T-helper 17 cell (primary cell): ENCODE measurements at places on chromosomes 13 and 19.

DNA sequence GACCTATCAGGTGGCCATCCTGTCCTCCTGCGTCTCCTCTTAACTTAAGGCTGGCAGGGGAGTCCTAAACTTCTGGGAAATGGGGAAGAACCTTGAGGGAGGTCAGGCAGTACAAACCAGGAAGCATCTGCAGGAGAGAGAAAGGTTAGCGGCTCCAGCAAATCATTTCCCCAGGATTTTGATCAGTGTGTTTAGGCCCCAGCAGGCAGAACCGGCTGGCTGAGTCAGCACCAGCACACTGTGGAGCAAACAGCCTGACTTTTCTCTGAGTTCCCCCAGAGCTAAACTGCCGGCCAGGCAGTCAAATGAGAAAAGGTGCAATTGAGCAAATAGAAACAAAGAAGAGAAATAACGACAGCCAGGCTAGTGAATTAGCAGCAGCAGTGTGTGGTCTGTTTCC is 46.7 kb upstream of the MEDAG start:
- no peak for DNase-seq

DNA sequence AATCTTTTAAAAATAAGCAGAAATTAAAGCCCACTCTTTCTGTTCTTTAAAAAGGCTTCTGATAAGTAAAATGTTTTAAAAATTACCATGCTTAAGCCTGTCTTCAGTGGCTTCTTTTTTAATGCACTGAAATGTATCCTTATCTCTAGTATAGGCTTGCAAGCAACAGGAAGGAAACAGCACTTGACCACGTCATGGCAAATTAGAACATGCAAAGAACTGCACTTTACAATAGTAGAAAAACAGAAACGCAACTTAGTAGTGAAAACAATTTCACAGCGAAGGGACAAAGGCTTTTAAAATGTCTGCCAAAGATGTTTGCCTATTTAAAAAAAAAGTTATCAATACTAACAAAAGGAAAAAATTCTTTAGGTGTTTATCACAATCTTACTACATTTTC is 36.3 kb downstream of the ELF1 start:
- no peak for DNase-seq

DNA sequence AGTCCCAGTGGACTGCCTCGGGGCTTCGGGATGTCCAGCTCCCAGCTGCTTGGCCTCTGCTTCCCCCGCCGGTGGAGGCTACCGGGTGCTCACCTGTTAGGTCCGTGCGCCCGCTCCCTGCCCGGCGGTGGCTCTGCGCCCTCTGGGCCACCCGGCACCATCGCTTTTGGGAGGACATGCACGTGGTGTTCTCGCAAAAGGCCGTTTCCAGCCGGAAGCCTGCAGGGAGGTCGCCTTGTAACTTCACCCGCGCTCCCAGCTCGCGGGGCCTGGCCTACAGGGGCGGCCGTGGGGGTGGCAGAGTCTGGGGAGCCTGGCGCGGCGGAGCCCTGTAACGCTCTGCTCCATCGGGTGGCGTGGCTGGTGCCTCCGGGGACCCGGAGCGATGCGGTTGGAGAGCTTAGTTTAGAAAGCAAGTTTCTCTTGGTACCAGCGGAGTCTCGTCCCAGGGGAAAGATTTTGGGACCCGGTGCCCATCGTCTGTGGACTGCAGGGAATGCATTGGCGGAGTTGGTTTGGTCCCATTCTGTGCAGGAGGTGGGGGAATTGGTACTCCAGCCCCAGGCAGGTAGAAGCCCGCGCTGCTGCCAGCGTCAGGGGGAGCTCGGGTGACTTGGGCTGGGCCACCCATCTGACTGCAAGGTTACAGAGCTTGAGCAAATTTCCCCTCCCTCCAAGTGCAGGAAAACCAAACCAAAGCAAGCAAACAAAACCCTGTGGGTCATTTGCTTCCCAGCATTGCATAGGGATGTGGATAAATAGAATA is 673 bp downstream of the SPATA13 start:
- peak; percentile 19 for DNase-seq

GRCh38 chr13:113086991-113087922 is 18.3 kb upstream of the F7 start:
- no peak for DNase-seq

- no peak for DNase-seq
These were observed 60.7 kb downstream of the DOCK9 start for GRCh38 chr13:98917116-98917515.

- no peak for DNase-seq
These were observed 288.9 kb upstream of the MAB21L1 start for GRCh38 chr13:35765366-35765765.

DNA sequence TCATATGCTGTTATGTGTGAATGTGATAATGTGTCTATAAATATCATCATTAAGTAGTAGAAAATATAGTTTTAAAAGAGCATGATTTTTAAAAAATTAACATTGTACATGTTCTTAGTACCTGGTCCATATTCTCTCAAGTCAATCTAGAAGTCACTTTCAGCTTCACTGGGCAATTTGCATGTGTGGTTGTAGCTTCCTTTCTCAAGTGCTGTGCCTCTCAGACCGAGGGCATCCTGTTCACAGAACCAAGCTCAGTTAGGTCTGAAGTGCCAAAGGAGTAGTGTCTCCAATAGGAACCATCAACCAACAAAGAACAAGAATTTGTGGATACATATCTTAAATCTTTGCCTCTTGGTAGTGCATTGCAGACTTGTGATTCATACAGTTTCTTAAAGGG is 541.8 kb upstream of the SLC10A2 start:
- no peak for DNase-seq

DNA sequence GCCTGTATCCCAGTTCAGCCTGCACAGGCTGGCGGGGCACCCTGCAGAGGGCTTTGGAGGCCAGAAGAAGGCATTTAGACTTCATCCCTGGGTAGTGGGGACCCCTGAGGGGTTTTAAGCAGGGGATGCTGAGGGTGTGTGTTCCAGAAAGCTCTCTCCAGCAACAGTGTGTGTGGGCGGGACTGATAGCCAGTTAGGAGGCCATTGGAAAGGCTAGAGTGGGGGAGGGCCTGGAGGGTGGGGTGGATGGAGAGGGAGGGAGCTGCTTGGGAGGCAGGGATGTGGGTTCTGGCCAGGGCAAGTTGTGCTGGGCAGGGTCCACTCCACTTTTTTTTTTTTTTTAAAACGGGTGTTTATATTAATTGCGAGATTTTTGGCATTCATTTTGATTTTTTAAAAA is 28.3 kb downstream of the LYL1 start:
- DNase-seq = no peak

GRCh38 chr13:110323172-110323891 is 16.2 kb downstream of the COL4A2 start:
- DNase-seq = no peak

GRCh38 chr19:46515879-46516350 is 20.2 kb upstream of the PNMA8B start:
- no peak for DNase-seq

DNA sequence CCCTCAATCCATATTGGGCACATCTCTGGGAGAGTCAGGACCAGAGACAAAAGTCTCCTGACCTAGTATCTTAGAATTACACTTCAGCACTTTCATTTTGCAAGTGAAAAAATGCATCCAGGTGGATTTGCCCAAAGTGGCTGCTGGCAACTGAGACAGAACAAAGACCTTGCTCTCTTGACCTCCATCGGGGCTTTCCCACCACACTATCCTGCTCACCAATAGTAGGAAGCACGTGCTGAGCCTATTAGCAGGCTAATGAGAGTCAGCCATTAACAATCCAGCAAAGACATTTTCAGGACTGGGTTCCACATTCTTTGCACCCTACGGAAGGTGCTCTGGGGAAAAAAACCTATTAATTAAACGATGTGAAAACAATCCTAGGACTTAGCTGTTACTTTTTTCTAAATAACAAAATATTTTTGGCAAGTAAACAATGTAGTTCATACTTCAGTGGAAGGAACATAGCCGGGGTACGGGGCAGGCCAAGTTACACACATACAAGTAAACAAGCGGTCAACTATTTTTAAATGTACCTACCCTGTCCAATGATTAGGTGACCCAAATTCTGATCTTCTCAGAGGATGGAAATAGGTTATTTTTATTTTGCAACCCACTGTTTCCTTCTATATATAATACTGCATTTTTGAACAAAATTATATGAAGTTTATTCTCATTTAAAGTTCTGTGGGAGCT is 78.6 kb downstream of the CDADC1 start:
- no peak for DNase-seq

GRCh38 chr13:85405316-85405897 is 393.8 kb downstream of the SLITRK6 start:
- DNase-seq = no peak

DNA sequence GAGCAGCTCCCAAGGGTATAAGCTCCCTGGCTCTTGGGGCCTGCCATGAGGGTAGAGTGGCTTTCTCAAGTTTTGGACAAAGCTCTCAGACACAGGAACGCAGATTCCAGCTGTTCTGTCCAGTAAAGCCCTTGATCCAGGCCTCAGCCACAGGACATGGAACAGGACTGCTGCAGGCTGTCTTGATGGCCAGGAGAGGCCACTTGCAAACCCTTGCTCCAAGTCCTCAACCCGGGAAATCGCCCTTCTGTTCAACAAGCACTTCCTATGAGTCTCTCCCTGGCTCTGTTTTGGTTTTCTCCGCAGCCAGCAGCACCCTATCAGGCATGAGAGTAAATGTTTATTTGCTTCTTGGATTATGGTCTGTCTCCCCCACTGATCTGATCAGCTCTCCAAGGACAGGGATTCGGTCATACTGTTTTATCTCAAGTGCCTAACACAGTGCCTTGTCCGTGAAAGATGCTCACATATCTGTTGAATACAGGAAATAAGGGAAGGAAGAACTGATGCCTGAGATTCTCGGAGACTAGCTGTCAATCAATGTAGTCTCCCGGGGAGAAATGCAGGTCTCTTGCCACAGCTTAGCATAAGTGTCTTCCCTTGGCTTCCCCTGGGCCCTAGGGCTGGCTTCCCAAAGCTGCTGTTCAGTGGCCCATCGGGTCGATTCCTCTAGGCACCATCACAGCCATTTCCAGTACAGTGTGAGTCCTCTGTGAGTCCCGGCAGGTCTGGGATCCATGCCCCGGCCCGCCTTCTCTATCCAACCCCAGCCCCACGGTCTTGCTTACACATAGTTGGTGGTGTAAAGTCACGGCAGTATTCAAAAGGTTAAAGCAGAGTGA is 90.8 kb downstream of the TSHZ3 start:
- no peak for DNase-seq

- peak; percentile 50 for DNase-seq
These were observed 3.2 kb downstream of the MIDN start for GRCh38 chr19:1251330-1252220.

DNA sequence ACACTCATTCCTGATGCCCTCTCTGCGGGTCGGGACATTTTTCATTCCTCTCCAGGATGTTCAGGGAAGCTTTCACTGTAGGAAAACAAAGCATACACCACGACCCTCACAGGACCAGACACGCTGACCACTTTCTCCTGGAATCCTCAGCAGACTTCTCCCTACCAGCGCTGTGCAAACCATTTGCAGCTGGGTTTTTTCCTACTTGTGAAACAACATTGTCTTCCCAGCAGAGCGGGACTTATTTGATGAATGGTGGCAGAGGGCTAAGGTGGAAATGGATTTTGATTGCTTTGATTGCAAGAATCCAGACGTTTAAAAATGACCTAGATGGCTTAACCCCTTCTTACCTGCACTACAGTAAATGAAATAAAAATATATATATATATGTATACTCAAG is 265.9 kb downstream of the TBC1D4 start:
- no peak for DNase-seq

- DNase-seq = no peak
These were observed 350.0 kb downstream of the NDFIP2 start for GRCh38 chr13:79830945-79831344.

DNA sequence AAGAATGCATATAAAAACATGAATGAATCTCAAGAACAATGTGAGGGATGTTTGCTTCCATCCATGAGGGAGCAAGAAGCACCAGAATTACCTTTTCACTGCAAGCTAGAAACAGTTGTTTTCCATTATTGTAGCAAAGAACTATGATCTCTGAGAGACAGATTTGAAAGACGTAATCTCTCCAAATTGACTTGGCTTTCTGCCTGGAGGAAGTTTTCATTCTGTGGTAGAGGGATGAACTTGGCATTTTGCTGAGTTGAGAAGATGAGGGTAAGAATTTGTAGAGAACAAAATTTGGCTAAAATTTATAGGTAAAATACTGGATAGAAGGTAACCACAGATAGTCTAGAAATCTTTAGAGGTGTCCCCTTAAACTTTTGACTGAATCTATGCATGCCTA is 496.8 kb downstream of the TDRD3 start:
- DNase-seq = no peak

- no peak for DNase-seq
These were observed 11.4 kb upstream of the ZNF91 start for GRCh38 chr19:23406721-23407120.

- DNase-seq = no peak
These were observed 6.1 kb downstream of the STXBP2 start for GRCh38 chr19:7643031-7643415.

DNA sequence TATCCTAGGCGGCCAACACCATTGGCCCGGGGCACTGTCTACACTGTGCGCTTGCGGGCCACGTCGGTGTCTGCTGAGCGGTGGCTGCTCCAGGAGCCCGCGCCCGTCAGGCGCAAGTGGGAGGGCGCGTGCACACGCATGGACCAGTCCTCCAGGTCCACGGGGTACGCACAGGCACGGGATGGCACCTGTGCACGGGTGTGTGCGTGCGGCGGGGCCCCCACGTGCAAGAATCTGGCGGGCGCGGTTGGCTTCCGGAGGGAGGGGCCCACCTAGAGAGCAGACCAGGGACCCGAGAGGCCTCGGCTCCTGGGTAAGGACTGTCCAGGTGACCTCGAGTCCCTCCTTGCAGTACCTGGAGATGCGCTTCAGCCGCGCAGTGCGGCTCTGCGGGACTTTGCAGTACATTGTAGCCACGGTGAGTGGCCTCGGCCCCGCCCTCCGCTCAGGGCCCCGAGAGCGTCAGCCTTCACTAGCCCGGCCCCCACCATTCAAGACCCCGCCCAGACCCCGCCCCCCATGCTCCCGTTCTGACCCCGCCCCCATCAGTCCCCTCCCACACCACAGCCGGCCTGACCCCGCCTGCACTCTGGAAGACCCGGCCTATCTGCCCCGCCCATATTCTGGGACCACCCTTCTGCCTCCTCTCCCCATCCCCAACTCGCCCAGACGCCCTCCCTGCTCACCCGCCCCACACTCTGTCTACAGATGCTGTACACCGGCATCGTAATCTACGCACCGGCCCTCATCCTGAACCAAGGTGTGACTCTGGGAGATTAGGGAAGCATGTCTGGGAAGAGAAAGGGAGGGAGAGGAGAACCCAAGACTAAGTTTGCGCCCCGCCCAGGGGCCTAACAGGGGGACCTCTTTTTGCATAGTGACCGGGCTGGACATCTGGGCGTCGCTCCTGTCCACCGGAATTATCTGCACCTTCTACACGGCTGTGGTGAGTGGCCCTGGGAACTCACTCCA is 2.3 kb downstream of the SLC5A5 start:
- DNase-seq = peak; percentile 47

- no peak for DNase-seq
These were observed 261.6 kb downstream of the SLITRK6 start for GRCh38 chr13:85537601-85538000.

- DNase-seq = peak; percentile 26
These were observed 5.7 kb downstream of the JAK3 start for GRCh38 chr19:17841810-17842662.
